NCI-H510A treated with DMSO at 0.1 percent for 48 hours (cell line): ENCODE measurements at places on chromosomes 7 and 10.
A peak's percentile ranks its signal among the peaks of the same experiment; 100 is the strongest.

- no peak for DNase-seq
Observed at GRCh38 chr10:48740988-48741387, 56.3 kb downstream of the WDFY4 start.

DNA sequence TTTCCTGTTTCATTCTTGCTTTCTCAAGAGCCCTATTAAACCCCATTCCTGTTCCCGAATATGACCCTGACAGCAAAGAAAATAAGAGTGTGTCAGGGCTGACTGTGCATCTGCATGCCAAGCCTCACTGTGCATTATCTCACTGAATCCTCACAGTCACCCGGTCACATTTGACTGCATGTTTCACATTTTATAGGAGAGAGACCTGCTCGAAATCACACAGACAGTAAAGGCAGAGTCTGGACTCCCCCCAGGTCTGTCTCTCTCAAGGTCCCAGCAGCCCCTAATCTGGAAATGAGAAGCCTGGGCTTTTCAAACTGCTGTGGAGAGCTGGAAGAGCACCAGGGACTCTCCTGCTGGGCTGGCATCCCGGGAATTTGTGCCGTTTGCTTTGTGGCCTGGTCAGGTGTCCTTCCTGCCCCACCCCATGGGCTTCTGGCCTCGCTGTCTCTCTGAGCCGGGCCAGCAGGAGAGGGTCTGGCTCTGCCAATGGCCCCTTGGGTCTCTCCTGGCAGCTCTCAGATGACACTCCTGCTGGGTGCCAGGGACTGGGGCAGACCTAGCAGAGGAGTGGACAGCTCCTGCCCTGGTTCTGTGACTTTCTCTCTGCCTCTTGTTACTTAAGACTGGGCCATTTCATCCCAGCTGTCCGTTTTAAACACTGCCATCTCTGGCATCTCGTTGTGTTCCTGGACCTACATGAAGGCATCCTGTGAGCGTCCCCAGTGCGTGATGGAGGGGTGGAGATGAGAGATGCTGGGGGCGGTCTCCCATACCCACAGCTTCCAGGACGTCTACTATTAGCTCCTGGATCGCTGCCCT is 173.6 kb downstream of the ARHGAP12 start:
- no peak for DNase-seq

- peak; percentile 84 for DNase-seq
Observed at GRCh38 chr7:28062197-28062991, 118.2 kb downstream of the JAZF1 start.

GRCh38 chr10:115974816-115975430 is 298.1 kb downstream of the GFRA1 start:
- DNase-seq: no peak

DNA sequence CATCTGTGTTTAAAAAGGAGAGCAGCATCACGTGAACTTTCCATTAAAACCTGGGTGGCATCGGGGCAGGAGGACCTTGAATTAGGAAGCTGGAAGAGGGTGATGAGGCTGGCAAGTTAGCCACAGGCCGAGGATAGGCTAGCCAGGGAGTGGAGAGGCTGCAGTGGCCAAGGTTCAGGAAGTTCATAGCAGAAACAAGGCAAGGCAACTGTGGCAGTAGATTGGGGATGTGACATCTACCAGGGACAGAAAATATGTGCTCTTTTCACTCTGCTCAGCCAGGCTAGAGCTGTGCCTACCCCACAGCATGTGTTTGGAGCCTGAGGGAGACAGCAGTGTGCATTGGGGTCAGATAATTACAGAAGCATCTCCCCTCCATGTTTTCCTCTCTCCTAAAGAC is 2.2 kb upstream of the INPP5F start:
- no peak for DNase-seq
